Stimulated activated CD4-positive, alpha-beta T cell treated with anti-CD3 and anti-CD28 coated beads, Interleukin-15, amount 100 ng/mL, for 48 hours (primary cell): ENCODE measurements at places on chromosomes 5 and 9.

GRCh38 chr5:180618829-180619562 lies 27.7 kb upstream of the SCGB3A1 start:
- peak; percentile 24 for DNase-seq

DNA sequence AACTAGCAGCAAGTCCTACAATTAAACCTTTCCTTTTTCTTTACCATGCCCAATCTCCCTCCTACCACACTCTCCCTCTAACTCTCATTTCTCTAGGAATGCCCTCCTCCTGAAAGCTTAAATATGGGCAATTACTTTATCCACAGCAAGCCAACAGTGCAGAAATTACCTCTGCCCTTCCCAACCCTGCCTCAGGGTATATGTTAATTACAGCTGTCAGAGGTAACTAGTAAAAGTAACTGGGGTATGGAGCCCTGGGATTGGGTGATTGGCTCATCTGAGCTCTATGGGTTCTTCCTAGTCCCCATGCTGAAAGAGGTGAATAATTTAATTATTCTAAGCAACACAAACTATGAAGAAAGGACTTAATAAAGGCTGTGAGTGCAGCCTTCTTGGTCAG lies 478.9 kb upstream of the NMUR2 start:
- DNase-seq = no peak

DNA sequence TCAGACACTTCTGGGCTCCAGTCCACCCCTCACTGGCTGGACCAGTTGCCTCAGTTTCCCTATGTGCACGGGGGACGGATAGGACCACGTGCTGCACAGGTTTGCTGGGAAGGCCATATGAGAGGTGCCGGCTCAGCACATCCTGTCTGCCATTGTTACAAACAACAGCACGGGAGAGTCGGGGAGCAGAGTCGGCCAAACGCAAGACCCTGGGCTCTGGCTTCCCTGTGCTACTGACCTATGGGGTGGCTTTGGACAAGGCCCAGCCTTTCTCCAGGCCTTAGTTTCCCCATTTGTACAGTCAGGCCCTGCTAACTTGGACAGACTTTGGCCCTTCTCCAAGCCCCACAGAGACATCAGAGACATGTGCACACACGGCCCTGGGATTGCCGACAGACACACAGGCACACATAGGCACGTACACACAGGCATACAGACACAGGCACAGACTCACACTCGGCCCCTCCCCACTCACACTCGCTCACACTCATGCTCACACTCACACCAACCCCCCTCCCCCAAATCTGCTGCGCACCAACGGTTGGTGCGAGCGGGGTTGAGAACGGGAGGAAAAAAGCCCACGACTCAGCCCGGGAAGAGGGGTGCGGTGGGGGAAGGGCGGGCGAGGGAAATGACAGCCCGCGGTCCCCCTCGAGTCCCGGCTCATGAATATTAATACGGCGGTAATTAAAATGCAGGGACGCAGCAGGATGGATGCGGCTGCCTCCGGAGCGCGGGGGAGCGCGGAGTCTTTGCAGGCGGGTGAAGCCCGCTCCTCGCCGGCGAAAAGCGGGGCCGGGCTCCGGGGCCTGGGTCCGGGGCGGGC lies 133.0 kb downstream of the C9orf50 start:
- peak; percentile 40 for DNase-seq

- DNase-seq = peak; percentile 9
Observed at GRCh38 chr9:110427497-110428104, 89.9 kb upstream of the TXNDC8 start.

GRCh38 chr5:73338256-73339050 lies 110.1 kb downstream of the FOXD1 start:
- no peak for DNase-seq

DNA sequence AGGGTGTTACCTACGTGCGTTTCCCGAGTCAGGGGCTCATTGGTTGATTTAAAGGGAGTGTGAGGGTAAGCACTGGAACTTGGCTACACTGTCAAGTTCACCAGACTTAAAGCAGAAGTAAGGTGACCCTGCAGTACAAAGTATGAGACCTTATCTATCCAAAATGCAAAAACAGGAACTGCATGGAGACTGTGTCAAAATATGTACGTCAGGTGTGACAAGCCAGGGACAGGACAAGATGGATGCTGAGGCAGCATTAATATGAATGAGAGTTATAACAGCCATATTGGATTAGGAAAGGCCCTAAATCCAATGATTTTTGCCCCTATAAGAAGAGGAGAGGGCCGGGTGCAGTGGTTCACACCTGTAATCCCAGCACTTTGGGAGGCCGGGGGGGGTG lies 15.4 kb upstream of the SUSD3 start:
- DNase-seq = no peak

DNA sequence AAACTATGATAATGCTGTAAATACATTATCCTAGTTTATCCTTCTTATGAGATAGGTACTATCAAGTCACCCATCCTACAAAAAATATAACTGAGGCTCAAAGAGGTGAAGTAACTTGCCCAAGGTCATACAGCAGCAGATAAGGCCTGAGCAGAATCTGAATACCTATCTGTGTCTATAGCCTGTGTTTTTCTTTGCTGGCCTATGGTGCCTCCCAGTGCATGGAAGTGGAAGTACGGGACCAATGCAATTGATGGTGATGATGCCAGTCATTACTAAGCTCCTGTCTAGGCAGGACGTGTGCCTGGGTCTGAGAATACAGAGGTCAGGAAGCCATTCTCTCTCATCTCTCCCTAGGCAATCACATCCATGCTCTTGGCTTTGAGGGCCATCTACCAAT lies 67.8 kb downstream of the FAT2 start:
- peak; percentile 21 for DNase-seq

DNA sequence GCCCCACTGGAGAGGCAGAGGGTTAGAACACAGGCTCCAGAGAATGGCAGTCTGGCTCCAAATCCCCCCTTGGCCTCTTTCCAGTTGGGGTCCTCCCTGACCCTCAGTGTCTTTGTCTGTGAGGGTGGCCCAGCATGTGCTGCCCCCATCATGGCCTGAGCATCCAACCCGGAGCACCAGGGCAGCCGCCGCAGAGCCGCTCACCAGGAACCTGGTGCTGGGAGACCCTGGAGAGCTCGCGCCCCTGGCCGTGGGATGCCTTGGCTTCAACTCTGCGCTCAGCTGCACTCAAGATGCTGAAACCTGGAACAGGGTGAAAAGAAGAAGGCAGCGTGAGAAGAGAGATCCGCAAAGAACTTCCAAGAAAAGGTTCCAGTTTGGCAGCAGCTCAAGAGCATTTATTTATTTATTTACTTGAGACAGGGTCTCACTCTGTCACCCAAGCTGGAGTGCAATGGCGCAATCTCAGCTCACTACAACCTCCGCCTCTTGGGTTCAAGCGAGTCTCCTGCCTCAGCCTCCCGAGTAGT lies 3.8 kb downstream of the CCDC187 start:
- no peak for DNase-seq

DNA sequence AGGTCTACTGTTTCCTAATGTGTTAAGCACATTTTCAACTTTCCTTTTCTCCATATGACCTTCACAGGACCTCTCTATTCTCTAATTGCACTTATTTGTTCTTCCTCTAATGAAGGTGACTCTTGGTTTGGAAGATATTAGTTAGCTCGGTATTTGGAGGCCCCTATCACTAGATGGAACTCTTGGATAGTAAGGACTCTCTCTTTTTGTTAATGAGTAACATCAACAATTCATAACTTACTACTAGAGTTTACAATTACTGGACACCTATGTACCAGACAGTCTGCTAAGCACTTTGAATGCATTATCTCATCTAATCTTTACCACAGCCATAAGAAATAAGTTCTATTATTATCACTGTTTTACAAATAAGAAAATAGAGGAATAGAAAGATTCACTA lies 23.4 kb upstream of the PAM start:
- no peak for DNase-seq

DNA sequence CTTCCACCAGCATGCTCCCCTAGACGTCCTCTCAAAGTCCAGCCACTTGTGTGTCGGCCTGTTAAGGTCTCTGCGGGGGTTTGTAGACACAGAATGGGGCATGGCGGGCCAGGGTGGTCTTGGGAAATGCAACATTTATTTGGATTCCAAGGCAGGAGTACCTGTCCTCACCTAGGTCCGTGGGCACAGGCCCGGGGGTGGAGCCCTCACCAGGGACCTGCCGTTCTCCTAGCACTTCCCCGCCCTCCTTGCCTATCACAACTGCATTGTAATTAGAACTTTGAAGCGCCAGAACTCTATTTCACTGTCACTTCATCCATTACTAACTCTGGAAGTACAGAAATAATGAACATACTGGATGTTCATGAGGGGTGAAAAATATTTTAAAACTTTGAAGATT lies 268.3 kb upstream of the ACTBL2 start:
- no peak for DNase-seq

DNA sequence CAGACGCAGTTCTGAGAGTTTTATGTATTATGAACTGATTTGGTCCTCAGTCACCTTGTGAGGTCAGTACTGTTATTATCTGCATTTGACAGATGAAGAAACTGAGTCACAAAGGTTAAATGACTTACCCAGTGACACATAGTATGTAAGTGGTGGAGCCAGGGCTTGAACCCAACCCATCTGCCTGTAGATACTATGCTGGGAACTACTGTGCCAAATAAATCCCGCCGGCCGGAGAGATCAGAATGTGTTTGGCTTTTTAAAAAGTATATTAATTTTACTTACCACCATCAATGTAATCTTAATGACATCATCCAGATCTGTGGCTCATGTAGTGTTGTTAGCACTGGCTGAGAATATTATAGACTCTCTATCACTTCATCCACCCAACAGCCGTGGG lies 80.8 kb downstream of the ZNF618 start:
- no peak for DNase-seq

GRCh38 chr5:116971131-116971530 lies 396.5 kb upstream of the SEMA6A start:
- DNase-seq = no peak

GRCh38 chr5:10625700-10626472 lies 62.0 kb downstream of the ANKRD33B start:
- no peak for DNase-seq

- no peak for DNase-seq
Observed at GRCh38 chr5:172502410-172502809, 48.1 kb upstream of the SH3PXD2B start.

- DNase-seq = no peak
Observed at GRCh38 chr9:123761905-123762605, 167.9 kb downstream of the DENND1A start.

- DNase-seq = no peak
Observed at GRCh38 chr9:18865542-18865941, 167.5 kb downstream of the SAXO1 start.

- DNase-seq = no peak
Observed at GRCh38 chr5:159588941-159589340, 258.7 kb upstream of the IL12B start.

- DNase-seq = no peak
Observed at GRCh38 chr5:81426359-81427030, 32.6 kb upstream of the ACOT12 start.

DNA sequence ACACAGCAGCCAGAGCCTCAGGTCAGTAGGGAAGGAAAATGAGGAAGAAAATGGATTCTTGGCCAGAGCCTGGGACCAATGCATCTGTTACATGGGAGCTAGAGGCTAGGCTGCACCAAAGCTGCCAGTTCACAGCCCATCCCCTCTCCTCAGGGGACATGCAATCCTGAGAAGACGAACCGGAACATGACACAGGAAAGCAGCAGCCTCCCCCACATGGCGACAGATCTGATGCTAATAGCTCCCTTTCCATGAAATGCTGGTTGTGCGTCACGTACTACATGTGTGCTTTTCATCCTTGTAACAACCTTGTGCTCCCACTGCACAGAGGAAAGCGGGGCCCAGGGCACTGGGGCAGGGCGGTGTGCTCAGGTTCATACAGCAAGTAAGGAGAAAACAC lies 67.5 kb downstream of the PRRT1B start:
- no peak for DNase-seq

DNA sequence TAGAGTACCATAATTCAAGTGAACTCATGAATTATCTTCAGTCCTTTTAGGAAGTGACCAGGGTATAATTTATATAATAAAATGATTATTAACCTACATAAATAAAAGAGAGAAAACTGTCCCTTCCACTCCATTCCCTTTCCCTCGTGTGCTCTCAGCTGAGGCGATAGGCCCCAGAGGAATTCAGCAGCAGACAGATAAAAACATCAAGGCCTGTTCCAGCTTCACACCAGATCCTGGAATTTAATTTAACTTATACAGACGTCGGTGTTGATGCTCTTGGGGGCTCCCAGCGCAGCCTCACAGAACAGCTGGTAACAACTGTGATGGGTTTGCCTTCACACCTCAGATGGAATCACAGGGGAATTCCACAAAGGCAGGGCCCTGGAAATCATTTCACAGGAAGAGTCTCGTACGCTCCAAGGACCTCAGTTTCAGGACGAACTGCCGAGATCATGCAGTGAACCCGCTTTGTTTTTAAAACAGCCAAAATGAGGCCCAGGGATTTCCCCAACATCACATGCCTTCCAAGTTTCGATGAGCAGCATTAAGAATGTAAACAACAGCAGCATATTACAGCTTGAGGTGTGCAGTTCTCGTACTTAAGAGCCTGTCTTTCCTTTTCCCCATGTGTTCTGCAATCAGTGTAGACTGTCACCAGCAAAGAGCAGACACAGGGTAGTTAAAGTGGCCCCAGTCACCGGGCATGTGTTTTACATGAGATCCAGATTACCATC lies 73.6 kb upstream of the ALDH1B1 start:
- DNase-seq = no peak

GRCh38 chr5:113204525-113205161 lies 228.0 kb downstream of the DCP2 start:
- no peak for DNase-seq

DNA sequence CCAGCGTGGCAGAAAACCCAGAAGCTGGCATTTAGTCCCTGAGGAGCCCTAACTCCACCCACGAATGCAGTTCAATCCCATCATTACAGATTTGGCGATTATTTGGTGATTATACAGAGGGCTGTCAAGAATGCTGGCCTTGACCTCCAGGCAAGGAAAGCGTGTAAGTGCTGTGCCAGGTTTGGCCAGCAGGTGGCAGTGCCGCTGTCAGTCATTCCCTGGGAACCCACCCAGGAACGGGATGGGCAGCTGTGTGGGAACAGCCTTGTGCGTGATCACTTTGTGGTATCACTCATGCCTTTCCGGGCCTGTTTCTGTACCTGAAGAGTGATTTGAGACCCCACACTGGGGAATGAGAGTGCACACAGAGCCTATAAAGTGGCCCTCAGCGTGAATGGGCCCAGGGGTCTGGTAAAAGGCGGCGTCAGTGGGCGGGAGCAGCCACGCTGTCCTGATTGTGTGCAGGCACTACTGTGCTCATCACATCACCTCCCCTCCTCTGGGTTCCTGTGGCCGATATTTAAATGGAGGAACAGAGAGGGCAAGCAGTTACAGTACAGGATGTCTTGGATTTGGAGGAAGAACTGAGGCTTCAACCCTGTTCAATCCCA lies 215.6 kb downstream of the ROR2 start:
- peak; percentile 44 for DNase-seq

DNA sequence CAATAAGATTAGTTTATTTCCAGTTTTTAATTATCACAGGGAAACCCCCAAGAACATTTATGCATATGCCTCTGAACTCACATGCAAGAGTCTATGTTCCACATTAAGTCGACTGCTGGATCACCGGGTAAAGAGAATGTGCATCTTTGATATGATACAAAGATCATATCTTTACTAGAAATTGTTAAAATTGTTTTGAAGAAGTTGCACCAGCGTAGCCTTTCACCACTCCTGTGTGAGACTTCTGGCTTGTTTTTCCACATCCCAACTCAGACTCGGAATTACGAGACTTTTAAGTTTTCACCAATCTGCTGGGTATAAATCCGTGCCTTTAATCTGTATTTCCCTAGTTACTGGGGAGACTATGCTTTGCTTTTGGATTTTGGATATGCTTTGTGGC lies 113.2 kb downstream of the CEMIP2 start:
- DNase-seq = no peak

- DNase-seq = no peak
Observed at GRCh38 chr9:37229882-37230482, 109.6 kb downstream of the ZCCHC7 start.

GRCh38 chr9:113895526-113895925 lies 19.4 kb downstream of the ZNF618 start:
- DNase-seq = no peak
